ENCODE measurements at places on chromosomes 5 and 9. TPM values are rescaled to one million over a fixed set of nuclear protein-coding genes. Genes with fewer than 3 reads are reported as not detected.

The BASP1 gene
- total RNA-seq: 19.9 TPM

The IL3 gene
- total RNA-seq: not detected

- DNase-seq: no peak
These were observed 122.2 kb downstream of the LHX2 start for GRCh38 chr9:124133727-124134126.

GRCh38 chr5:22779499-22779898, 73.6 kb downstream of the CDH12 start:
- no peak for DNase-seq

GRCh38 chr9:136028760-136029470, 66.2 kb downstream of the NACC2 start:
- no peak for DNase-seq

DNA sequence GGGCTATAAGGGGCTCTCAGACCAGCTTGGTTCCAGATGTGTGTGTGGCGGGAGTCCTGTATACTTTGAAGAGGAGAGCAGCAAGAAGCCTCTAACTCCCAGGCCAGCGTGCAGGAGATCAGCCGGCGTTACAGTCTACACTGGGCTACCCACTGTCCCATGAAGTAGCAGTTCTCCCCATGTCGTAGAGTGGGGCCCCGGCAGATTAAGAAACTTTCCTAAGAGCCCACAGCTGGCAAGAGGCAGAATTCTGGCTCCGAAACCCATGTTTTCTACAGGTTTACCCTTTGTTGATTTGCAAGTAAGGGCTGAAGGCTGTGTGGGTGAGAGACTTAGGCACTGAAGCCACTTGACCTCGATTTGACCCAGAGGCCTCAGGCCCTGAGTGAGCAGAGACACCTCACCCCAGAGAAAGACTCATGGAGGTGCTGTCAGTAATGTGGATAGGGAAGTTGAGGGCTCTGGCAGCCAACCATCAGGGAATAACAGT, 881 bp upstream of the B4GALT1 start:
- DNase-seq: no peak

GRCh38 chr9:90684736-90685135, 42.1 kb upstream of the DIRAS2 start:
- no peak for DNase-seq

GRCh38 chr9:123478967-123479602, 123.1 kb downstream of the CRB2 start:
- DNase-seq: no peak

DNA sequence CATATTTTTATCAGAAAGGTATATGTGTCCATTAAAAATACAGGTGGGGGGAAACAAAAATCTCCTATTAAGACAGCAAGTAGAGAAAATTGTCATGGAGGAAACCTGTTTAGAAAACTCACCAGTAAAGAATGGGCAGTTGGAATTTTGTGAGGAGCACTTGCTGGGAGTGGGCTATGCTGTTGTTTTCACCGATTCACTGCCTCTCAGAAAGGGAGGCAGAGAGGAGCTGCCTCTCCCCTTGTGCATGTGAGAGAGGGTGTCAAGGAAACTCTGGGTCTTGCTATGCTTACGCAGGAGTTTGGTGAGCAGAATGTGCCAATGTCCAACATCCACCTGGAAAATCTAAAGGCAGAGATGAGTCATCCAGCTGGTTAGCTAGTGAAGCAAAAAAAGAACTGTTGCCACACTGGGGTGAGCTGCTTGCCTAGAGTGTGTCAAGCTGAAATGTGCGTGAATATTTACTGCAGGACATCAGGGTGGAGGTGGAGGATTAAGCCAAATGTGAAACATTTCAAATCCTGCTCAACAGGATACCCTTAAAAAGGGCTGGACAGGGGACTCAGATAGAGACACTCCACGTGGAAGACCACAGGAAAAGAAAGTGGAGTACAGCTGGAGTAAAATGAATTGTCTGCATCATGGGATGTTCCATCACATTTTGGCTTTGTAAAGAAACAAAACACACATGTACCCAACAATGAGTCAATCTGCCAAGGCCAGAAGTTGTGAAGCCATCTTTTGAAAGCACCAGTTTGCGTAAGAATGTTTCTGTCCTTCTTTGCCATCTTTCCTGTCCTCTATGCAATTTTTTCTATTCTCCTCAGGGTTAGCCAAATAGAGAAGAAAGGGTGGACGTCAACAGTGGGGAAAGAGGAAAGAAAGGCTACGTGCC, 449.7 kb upstream of the MPDZ start:
- DNase-seq: no peak

DNA sequence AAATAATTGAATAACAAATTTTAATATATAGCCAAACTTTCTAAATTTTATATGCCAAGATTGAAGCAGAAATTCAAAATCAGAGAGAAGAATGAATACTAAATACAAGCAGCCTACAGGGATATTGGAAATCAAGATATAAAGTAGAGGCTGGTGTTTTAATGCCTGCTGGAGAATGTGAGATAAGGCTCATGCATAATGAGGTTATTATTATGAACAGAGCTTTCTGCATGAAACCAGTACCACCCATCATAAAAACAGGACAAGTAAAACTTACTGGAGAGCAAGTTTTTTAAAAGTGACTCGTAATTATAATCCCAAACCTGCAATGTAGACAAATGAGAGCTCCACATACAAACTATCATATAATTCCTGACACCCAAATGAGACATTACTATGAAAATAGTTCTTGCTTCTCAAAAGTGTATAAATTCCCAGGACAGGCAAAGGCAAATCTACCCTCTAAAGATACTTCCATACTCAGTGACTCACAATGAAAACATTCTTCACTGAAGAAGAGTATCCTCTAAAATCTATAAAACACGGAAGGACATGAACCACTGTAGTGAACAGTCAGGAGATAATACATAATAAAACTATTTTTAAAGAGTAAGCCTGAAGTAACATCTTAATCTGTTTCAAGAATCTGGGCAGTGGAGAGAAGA, 532.0 kb upstream of the GRAMD2B start:
- no peak for DNase-seq

DNA sequence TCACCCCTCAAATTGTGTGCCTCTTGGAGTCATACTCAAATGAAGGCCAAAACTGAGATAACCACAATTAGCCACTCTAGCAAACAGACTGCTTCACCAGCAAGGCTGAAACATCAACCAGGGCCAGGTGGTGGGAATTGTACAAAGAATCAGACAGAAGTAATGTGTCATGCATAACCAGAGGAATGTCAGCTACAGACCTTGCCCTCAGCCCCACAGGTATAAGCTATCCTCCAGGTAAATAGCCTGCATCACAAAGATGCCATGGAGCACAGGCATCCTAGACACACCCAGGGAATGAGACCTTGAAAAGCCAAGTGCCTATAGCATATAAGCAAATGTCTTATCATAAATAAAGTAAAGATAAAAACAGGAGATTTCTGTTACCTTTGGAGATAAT, 242.7 kb downstream of the CETN3 start:
- no peak for DNase-seq

- DNase-seq: no peak
These were observed 227.1 kb downstream of the ARHGEF28 start for GRCh38 chr5:73853091-73853490.
